Stimulated activated CD8-positive, alpha-beta memory T cell treated with anti-CD3 and anti-CD28 coated beads, Interleukin-4, amount 100 ng/mL, for 4 hours (primary cell): ENCODE measurements at places on chromosomes 5 and 9.

GRCh38 chr5:141605523-141606277 is 13.1 kb downstream of the DIAPH1 start:
- DNase-seq, result peak; percentile 43

DNA sequence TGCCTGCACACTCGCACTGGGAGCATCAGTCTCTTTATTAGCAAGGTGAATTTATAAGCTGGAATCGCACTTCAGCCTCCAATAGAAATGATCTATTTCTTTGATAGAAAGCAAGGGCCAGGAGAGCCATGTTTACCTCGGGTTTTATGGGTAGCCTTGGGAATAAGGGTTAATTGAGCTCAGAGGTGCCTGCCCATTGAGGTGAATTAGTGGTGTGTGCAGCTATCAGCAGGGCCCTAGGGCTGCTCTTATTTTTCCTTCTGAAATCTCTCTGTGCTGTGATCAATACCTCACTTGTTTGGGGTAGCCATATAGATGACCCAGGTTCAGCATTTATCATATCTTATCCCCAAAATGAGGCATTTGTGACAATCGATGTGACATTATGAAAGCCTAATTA is 297.8 kb downstream of the EBF1 start:
- no peak for DNase-seq

DNA sequence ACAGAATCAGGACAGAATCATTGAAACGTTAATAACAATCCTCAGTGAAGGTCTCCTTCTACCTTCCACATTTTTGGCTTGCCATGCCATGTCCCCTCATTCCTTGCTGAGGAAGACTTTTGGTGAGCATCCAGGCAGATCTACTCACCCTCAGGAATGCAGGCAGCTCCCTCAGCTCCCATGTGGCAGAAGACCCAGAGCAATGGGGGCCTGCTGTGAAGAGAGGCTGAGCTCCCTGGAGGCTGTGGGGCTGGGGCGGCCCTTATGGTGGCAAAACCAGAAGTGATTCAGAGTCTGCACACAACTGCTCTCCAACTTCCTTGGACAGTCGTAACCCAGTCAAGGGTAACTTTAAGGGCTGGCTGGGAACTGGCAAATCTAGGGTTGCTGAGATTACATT is 247.2 kb upstream of the EFNA5 start:
- no peak for DNase-seq

GRCh38 chr5:126373375-126374108 is 49.7 kb upstream of the GRAMD2B start:
- DNase-seq, result no peak

- no peak for DNase-seq
These were observed 5.8 kb upstream of the MYOZ3 start for GRCh38 chr5:150655221-150655620.

DNA sequence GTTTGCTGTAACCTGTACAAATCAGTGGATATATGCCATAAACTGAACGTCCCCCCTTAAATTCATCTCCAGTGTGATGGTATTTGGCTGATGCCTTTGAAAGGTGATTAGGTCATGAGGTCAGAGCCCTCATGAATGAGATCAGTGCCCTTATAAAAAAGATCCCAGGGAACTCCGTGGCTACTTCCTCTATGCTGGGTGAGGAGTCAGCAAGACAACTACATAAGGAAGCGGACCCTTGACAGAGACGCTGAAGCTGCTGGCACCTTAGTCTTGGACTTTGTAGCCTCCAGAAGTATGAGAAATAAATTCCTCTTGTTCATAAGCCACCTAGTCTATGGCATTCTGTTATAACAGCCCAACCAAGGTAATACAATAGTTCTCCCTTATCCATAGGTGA is 215.1 kb upstream of the ZNF608 start:
- DNase-seq, result no peak

GRCh38 chr9:40928803-40929487 is 199.5 kb downstream of the FOXD4L6 start:
- DNase-seq, result no peak

DNA sequence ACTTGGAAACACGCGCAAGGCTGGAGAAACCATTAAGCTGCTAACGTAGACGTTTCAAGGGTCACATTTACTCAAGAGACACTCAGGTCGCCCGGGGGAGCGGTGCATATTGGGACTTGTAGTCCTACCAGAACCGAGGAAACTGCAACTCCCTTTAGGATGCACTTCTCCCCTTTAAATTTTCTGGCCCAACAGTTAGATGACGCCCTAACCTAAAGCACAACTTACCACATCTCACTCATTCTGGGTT is 384 bp upstream of the DMXL1 start:
- DNase-seq, result no peak

DNA sequence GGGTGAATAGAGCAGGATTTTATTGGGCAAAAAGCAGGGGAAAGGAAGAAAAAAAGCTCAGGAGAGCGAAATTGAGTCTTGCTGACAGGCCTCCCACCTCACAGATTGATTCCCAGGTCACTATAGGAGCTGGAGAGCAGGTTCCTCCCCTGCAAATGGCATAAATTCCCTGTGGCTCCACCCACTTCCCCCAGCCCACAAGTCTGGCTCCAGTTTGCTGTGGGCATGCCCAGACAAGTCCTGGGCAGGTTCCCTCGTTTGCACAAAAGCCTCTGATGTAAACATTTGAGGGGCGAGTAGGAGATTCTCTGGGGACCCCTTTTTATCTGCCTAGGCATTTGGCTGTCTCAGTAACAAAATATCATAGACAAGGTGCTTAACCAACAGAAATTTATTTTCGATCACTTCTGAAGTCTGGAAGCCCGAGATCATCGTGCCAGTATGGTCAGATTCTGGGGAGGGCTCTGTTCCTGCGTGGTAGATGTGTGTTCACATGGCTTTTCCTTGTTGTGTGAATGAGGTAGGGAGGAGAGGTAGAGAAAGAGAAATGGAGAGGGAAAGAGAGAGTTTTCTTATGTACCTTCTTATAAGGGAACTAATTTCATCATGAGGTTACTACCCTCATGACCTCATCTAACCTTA is 614.5 kb downstream of the MAT2B start:
- no peak for DNase-seq

GRCh38 chr5:91928754-91929521 is 545.8 kb upstream of the ARRDC3 start:
- DNase-seq, result no peak

DNA sequence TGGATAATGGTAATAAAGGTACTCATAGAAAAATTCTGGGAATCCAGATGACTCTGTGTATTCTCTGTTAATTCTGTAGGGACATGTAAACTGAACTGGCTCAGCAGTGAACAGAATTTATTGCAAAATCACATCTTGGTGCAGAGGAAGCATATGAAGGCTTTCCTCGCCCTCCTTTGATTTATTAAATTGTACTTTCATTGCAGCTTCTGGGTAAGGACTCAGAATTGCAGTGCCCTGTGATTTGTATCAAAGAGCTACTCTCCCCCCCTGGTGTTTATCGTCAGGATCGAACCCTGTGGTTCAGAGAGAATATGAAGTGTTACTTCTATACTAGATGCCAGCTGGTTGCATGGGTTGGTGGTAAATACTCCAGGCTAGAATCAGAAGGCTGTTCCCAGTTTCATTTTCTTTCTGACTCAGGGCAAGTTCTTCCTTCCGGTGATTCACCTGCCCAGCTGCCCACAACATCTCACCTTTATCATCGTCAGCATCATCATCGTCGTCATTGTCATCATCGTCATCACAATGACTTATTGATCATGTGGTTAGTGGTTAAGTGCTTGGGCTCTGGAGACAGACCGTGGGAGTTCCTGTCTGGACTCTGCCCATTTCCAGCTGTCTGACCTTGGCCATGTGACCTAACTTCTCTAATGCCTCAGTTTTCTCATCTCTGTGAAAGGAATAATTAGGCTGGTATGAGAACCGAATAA is 238.8 kb downstream of the ARHGAP26 start:
- DNase-seq, result peak; percentile 70

GRCh38 chr9:134223591-134224122 is 59.3 kb upstream of the RNU6ATAC start:
- DNase-seq, result no peak

GRCh38 chr9:95749493-95749892 is 126.0 kb upstream of the ERCC6L2 start:
- no peak for DNase-seq

- no peak for DNase-seq
These were observed 200.3 kb downstream of the TLE1 start for GRCh38 chr9:81489046-81489445.

DNA sequence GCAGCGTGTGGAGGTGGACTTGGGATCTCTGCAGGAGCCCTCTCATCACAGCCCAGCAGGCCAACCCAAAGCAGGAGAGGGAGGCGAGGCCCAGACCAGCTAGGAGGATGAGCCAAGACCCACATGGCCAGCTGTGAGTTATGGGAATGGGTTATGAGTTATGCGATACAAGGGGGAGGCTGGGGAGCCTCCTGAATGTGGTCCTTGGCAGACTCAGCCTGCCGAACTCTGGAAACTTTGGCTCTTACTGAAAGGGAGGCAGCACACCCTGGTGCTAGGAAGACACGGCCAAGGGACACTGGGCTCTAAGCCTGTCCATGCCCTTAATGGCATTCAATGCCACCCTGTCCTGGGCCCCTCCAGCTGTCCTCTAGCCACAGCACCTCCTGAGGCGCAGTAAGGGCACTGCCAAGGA is 7.7 kb upstream of the VAV2 start:
- no peak for DNase-seq

DNA sequence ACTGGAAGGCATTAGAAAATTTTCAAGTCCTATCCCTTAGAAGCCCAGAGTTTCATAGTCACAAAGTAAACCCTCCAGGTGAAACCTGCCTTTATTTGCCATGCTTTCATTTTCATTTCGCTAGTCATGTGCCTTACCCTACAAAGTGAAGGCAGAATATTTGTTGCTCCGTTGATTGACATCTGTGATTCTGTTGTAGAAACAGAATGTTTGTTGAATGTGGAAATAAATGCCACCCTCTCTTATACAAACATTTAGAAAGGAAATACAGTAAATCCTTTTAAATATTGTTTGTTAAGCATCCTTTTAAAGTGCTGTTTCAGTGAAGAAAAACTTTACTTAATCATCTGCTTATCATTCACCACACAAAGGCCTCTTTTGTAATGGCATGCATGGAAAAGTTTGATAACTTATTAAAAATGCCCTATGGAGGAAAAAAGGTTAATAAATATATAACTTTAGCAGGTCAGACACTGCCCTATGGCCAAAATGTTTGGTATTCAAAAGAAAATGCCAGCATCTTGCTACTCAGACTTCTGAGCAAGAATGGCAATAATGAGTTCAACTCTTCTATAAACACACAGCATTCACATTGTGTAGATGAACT is 34.3 kb upstream of the CAST start:
- no peak for DNase-seq

DNA sequence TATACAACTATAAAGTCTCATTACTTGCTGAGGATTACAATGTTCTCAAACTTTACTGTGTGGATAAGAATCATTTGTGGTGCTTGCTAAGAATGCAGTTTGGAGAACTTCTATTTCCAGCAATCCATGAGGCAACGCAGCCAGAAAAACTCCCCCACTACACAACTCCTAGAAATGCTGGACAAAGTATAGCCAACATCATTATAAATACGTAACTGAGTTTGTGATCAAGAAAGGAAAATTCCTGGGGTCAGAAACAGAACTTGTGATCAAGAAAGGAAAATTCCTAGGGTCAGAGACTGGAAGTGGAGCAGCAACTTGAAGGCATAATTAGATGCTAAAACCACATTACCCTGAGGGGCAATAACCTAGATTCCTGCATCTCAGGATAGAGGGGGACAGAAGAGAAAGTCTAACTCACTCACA is 81.1 kb downstream of the MAT2B start:
- no peak for DNase-seq

DNA sequence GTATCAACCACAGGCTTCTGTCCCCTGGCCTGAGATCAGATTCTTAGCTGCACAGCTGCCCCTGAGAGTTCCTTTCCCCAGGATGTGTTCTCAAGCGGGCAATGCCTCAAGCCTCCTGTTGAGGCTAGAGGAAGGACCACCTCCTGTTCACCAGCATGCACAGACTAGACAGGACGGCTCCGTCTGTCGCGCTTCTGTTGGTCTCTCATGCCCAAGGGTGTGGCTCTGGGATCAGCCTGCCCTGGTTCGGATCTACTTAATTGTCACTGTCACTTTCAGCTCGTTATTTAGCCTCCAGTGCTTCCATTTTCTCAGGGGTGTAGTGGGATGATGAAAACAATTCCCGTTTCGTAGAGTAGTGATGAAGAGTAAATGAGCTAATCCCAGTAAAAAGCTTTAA is 103.1 kb downstream of the KCNIP1 start:
- DNase-seq, result no peak

DNA sequence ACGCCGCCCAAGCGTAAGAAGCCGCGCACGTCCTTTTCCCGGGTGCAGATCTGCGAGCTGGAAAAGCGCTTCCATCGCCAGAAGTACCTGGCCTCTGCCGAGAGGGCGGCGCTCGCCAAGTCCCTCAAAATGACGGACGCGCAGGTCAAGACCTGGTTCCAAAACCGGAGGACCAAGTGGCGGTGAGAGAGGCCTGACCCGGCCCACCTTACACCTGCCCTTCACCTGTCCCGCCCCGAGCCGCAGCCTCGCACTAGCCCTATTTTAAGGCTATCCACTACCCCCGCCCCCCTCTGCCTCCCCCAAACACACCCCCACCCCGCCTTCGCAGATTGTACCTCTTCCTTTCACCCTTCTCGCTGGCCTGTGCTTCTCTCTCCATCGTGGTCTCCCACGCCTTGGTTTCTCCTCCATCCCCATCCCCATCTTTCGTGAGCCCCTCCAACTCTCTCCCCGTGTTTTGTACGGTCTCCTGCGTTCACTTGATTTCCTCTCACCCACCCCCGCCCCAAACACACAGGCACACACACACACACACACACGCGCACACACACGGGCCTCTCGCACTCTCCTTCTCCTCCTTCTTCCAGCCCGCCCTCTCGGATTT is 1.3 kb downstream of the TLX3 start:
- DNase-seq, result no peak

DNA sequence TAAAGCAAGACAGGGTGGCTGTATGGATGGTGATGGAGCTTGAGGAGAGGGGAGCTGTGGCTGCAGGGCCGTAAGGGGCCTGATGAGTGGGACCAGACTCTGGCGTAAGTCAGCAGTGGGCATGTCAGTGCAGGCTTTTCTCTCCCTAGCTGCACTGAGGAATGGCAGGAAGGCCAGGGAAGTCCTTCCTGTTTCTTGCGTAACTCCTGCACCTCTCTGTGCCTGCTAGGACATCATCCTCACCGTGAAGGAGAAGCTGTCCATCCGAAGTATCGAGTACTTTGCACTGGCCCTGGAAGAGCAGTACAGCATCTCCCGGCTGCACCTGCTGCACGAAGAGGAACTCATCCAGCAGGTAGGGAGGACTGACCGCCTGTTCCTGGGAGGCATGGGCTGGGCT is 24.1 kb upstream of the TRMT10B start:
- no peak for DNase-seq

DNA sequence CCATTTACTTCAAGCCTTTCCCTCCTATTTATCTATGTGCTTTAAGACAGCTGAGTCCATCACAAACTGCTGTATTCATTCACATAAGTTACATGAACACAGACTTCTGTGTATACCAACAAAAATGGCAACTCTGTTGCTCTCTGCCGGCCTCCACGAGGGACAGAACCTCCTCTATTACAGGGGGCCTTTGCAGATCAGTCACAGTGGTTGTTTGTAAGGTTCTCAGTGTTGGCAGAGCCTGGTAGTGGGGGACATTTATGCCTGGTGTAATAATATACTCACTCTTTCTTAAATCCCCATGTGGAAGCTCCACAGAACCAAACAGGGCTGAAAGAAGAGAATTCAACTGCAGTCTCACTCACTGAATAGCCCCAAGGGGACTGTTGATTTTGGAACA is 76.5 kb downstream of the SLC1A1 start:
- no peak for DNase-seq

- no peak for DNase-seq
These were observed 130.3 kb downstream of the CDC42SE2 start for GRCh38 chr5:131394128-131394527.
